SK-N-SH (cell line): ENCODE measurements at places on chromosomes 6 and 20.
A peak's percentile ranks its signal among the peaks of the same experiment; 100 is the strongest.

DNA sequence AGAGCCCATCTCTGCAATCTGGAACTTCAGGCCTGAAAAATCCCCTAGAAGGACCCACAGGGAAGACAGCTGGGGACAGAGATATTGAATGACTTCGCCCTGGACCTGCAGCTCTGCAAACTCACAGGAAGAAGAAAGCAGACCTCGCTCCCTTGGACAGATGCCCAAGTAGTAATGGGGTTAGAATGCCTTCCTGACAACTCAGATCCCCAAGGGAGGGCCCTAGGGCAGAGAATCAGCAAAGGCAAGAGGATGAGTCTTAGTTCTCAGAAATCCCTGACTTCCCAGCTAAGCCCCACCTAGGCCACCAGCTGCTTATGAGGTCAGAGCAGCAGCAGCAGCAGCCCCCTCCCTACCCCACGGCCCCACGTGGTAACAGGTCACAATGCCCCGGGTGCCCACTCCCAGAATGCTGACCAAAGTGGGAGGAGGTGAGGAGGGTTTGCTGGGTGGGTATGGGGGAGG lies at the start of gene C20orf141:
Gene C20orf141 (plus strand): TSS at position 401 of the 465 bp plus-strand sequence. CDS start 198 bp downstream, outside the sequence.
- peak within 1 kb of the TSS; percentile 45; the same call in 1 of the 2 replicates for H3K27ac ChIP-seq
- H3K4me1 ChIP-seq: peaks cover 10% of the 10 kb centered on the region; the same call in 1 of the 2 replicates
- peak; percentile 56 for DNase-seq
- no peaks in the 10 kb centered on the region for H3K36me3 ChIP-seq
- no peak within 1 kb of the TSS for H3K4me3 ChIP-seq
- H3K27me3 ChIP-seq: no peaks in the 10 kb centered on the region

DNA sequence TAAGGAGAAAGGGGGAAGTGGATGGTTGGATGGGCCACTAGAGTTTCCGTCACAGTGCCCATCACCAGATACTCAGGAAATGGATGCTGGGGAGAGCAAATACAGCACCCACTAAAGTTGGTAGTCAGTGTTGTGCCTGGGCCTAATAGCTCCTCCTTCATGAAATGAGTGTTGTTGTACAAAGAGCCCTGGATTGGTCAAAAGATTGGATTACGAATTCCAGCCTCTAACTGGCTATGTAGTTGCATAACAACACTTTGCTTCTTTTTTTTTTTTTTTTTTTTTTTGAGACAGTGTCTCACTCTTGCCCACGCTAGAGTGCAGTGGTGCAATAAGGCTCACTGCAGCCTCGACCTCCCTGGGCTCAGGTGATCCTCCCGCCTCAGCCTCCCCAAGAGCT lies 27.4 kb downstream of the KCNG1 start:
- no peak for DNase-seq
- no peaks in the 10 kb centered on the region for H3K4me1 ChIP-seq
- no peak overlapping the region for H3K27ac ChIP-seq
- no peaks in the 10 kb centered on the region for H3K27me3 ChIP-seq
- H3K4me3 ChIP-seq: no peak overlapping the region

GRCh38 chr6:44650947-44651346 lies 263.4 kb downstream of the CDC5L start:
- no peak overlapping the region for H3K27ac ChIP-seq
- H3K27me3 ChIP-seq: no peaks in the 10 kb centered on the region
- H3K36me3 ChIP-seq: no peaks in the 10 kb centered on the region
- H3K4me1 ChIP-seq: no peaks in the 10 kb centered on the region
- no peak overlapping the region for H3K4me3 ChIP-seq

GRCh38 chr6:114404339-114404955 lies 61.6 kb upstream of the HS3ST5 start:
- H3K36me3 ChIP-seq: no peaks in the 10 kb centered on the region
- H3K27ac ChIP-seq: no peak overlapping the region
- H3K4me3 ChIP-seq: no peak overlapping the region
- no peak for DNase-seq
- H3K4me1 ChIP-seq: no peaks in the 10 kb centered on the region

GRCh38 chr6:2196079-2196679 lies 49.2 kb downstream of the GMDS start:
- H3K4me1 ChIP-seq: peaks cover 8% of the 10 kb centered on the region
- no peaks in the 10 kb centered on the region for H3K36me3 ChIP-seq
- no peak overlapping the region for H3K27ac ChIP-seq
- H3K4me3 ChIP-seq: no peak overlapping the region
- DNase-seq: peak; percentile 57

- H3K4me3 ChIP-seq: no peak overlapping the region
- H3K36me3 ChIP-seq: no peaks in the 10 kb centered on the region; the same call in 1 of the 2 replicates
- H3K27ac ChIP-seq: no peak overlapping the region
- DNase-seq: no peak
Measured at GRCh38 chr6:125852587-125852986, 61.8 kb downstream of the NCOA7 start.

GRCh38 chr6:166423781-166424180 lies 41.0 kb upstream of the MPC1 start:
- peaks cover 7% of the 10 kb centered on the region for H3K36me3 ChIP-seq
- DNase-seq: no peak
- no peaks in the 10 kb centered on the region for H3K27me3 ChIP-seq
- H3K4me1 ChIP-seq: no peaks in the 10 kb centered on the region
- no peak overlapping the region for H3K4me3 ChIP-seq
- no peak overlapping the region for H3K27ac ChIP-seq

- H3K4me3 ChIP-seq: no peak overlapping the region
- no peaks in the 10 kb centered on the region for H3K36me3 ChIP-seq
- no peaks in the 10 kb centered on the region for H3K4me1 ChIP-seq
- no peaks in the 10 kb centered on the region for H3K27me3 ChIP-seq
- DNase-seq: no peak
- no peak overlapping the region for H3K27ac ChIP-seq
Measured at GRCh38 chr20:24337069-24337468, 132.4 kb upstream of the SYNDIG1 start.

GRCh38 chr6:106119546-106119945 lies 33.4 kb downstream of the PRDM1 start:
- peaks cover 6% of the 10 kb centered on the region for H3K4me1 ChIP-seq
- no peaks in the 10 kb centered on the region for H3K36me3 ChIP-seq
- H3K27ac ChIP-seq: no peak overlapping the region
- DNase-seq: no peak

- H3K27ac ChIP-seq: peak overlapping the region; percentile 74
- peaks cover 46% of the 10 kb centered on the region for H3K4me1 ChIP-seq
- no peak for DNase-seq
Measured at GRCh38 chr6:116385921-116386320, 15.2 kb downstream of the DSE start.

GRCh38 chr6:41799559-41799911 lies 12.0 kb downstream of the TOMM6 start:
- no peaks in the 10 kb centered on the region for H3K27me3 ChIP-seq
- DNase-seq: no peak
- H3K27ac ChIP-seq: no peak overlapping the region
- no peaks in the 10 kb centered on the region for H3K36me3 ChIP-seq
- no peaks in the 10 kb centered on the region for H3K4me1 ChIP-seq
- no peak overlapping the region for H3K4me3 ChIP-seq

DNA sequence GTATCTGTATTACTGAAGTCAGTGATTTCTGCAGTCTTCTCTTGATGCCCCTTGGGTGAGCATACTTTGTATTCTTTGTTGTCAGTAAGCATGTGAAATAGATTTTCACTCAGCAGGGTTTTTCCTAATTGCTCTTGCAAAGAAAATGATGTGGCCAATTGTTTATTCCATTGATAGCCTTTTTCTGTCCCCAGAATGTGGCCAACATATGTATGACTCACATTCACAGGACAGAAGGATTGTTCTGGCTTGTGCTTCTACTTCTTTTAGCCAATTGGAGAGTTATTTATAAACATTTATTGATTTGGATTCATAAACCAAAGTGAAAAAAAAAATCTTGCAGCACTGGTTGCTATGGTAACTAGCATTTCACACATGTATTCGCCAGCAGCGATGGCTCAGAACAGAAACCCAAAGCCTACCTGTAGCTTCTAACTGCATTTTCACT lies 54.4 kb upstream of the RBM24 start:
- no peaks in the 10 kb centered on the region for H3K27me3 ChIP-seq
- no peak overlapping the region for H3K27ac ChIP-seq
- no peaks in the 10 kb centered on the region for H3K36me3 ChIP-seq
- H3K4me3 ChIP-seq: no peak overlapping the region

GRCh38 chr6:42129360-42129676 lies 13.1 kb downstream of the C6orf132 start:
- no peak overlapping the region for H3K4me3 ChIP-seq
- H3K27ac ChIP-seq: no peak overlapping the region
- H3K36me3 ChIP-seq: no peaks in the 10 kb centered on the region
- no peaks in the 10 kb centered on the region for H3K27me3 ChIP-seq
- no peaks in the 10 kb centered on the region for H3K4me1 ChIP-seq

GRCh38 chr20:46171909-46172308 lies 53.8 kb downstream of the CD40 start:
- H3K4me1 ChIP-seq: peaks cover 30% of the 10 kb centered on the region
- no peak overlapping the region for H3K27ac ChIP-seq
- no peaks in the 10 kb centered on the region for H3K36me3 ChIP-seq
- no peak for DNase-seq
- H3K4me3 ChIP-seq: no peak overlapping the region

- no peak for DNase-seq
- H3K27ac ChIP-seq: no peak overlapping the region
- H3K27me3 ChIP-seq: no peaks in the 10 kb centered on the region
Measured at GRCh38 chr6:98657764-98658163, 176.6 kb upstream of the POU3F2 start.

DNA sequence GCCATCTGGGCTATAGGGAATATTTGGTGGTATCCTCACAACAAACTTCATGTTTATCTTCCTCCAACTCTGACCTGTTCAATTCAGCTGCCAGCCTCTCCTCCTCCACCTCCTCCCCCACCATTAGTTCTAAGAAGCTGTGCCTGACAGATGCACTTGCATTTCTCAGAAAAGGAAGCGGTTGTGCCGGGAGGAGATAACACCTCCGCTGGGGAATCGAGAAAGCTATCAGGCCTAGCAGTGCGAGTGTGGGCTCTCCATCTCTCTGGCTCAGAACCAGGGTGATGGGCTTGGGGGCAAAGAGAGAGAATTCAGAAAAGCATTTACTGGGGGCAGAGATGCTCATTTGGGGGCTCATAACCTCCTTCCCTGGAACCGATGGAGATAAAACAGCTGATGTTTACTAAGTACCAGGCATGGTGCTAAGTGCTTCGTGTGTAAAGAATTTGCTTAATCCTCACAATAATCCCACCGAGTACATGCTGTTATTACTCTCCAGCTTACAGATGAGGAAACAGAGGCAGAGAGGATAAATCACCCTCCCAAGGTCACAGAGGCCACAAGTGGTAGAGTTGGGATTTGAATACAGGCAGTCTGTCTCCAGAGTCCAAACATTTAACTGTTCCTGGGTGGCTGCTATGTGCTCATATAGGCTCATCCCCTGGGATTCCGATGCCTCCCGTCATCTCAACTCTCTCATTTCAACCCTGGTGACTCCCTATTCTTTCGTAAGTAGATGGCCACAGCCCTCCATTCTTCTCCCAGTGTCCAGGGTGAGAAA lies 38.3 kb downstream of the COX4I2 start:
- no peaks in the 10 kb centered on the region for H3K27me3 ChIP-seq
- H3K27ac ChIP-seq: no peak overlapping the region; the same call in 1 of the 2 replicates
- H3K4me3 ChIP-seq: no peak overlapping the region
- peaks cover 7% of the 10 kb centered on the region; the same call in 1 of the 2 replicates for H3K36me3 ChIP-seq

DNA sequence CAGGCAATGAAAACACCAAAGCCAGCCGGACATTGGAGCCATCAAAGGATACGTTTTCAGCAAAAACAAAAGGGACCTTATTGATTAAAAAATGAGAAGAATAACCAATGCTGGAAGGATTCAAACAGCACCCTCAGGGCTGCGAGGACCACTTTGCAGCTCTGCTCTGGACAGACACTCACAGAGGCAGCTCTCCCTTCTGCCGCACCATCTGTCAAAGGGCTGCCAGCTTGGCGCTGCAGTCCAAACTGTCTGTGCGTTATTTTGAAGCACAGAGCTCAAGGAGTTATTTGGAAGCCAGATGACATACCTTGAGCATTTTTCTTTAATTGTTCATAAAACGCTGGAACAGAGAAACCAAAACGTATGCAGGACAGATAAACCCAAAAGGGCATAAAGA lies 85.2 kb downstream of the KIF16B start:
- no peak for DNase-seq
- H3K4me3 ChIP-seq: no peak overlapping the region
- H3K27me3 ChIP-seq: no peaks in the 10 kb centered on the region
- H3K27ac ChIP-seq: no peak overlapping the region
- no peaks in the 10 kb centered on the region for H3K4me1 ChIP-seq

- no peak for DNase-seq
- H3K4me3 ChIP-seq: no peak overlapping the region
- H3K36me3 ChIP-seq: no peaks in the 10 kb centered on the region
- H3K27me3 ChIP-seq: no peaks in the 10 kb centered on the region
- peak overlapping the region; percentile 48 for H3K27ac ChIP-seq
Measured at GRCh38 chr6:8180327-8181159, 78.2 kb upstream of the EEF1E1 start.

GRCh38 chr20:25626779-25627178 lies 3.0 kb upstream of the NANP start:
- H3K36me3 ChIP-seq: no peaks in the 10 kb centered on the region
- no peak overlapping the region for H3K4me3 ChIP-seq
- no peak for DNase-seq
- H3K27me3 ChIP-seq: no peaks in the 10 kb centered on the region
- H3K27ac ChIP-seq: no peak overlapping the region
- H3K4me1 ChIP-seq: peaks cover 19% of the 10 kb centered on the region

- no peaks in the 10 kb centered on the region for H3K4me1 ChIP-seq
- no peaks in the 10 kb centered on the region for H3K36me3 ChIP-seq
- no peak overlapping the region for H3K27ac ChIP-seq
- no peak overlapping the region for H3K4me3 ChIP-seq
- DNase-seq: no peak
- no peaks in the 10 kb centered on the region for H3K27me3 ChIP-seq
Measured at GRCh38 chr6:118963003-118963402, 28.0 kb upstream of the MCM9 start.

- DNase-seq: no peak
- H3K27ac ChIP-seq: no peak overlapping the region
- no peak overlapping the region for H3K4me3 ChIP-seq
- no peaks in the 10 kb centered on the region for H3K27me3 ChIP-seq
- no peaks in the 10 kb centered on the region for H3K36me3 ChIP-seq
Measured at GRCh38 chr6:128532827-128533226, 12.4 kb upstream of the PTPRK start.

- H3K27me3 ChIP-seq: no peaks in the 10 kb centered on the region
- H3K4me1 ChIP-seq: peaks cover 38% of the 10 kb centered on the region
- DNase-seq: no peak
- peak overlapping the region; percentile 84 for H3K27ac ChIP-seq
- no peaks in the 10 kb centered on the region for H3K36me3 ChIP-seq
Measured at GRCh38 chr20:48294196-48294595, 508.9 kb upstream of the SULF2 start.

DNA sequence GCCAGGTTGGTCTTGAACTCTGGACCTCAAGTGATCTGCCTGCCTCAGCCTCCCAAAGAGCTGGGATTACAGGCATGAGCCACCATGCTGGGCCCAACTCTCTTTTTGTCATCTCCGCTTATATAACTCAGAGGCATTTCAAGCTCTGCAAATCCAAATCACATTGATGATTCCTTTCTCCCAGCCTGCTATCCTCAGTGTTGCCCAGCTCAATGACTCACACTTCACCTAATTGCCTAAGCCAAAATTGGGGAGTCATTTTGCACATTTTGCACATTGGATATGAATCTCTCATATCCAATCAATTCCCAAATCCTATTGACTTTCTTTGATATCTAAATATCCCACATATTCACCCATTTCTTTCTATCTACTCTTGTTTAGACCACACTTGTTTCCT lies 3.9 kb downstream of the UTRN start:
- no peaks in the 10 kb centered on the region; the same call in 1 of the 2 replicates for H3K4me1 ChIP-seq
- no peak overlapping the region for H3K4me3 ChIP-seq
- 0 out of 2 replicates have a peak, but pooled peaks cover 5% of the 10 kb centered on the region for H3K27me3 ChIP-seq
- DNase-seq: no peak
- no peaks in the 10 kb centered on the region for H3K36me3 ChIP-seq
